ENCODE measurements at places on chromosomes 16 and 17. TPM values are rescaled to one million over a fixed set of nuclear protein-coding genes. Genes with fewer than 3 reads are reported as not detected.

- no peaks in the 10 kb centered on the region for H3K27me3 ChIP-seq
- H3K4me1 ChIP-seq, result peaks cover 9% of the 10 kb centered on the region
- DNase-seq, result no peak
- H3K4me3 ChIP-seq, result no peak overlapping the region
- no peaks in the 10 kb centered on the region for H3K36me3 ChIP-seq
Observed at GRCh38 chr16:88566158-88566557, 4.0 kb upstream of the ZC3H18 start.

DNA sequence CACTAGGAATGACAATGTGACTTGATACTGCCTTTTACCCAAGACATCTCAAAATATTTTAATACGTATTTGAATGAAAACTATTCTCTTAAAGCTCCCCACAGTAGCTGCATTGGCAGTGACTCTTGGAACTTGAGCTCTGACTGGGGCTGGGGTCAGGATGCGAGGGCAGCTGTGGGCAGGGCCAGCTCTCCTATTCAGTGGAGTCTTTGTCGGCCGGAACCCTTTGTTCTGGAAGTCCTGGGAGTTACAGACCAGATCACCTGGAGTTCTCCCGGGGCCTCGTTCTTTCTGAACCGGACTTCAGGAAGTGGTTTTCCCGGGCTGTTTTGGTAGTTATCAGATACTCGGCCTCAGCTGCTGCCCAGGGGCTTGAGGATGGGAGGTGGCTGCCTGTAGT lies 84.9 kb downstream of the NPIPB11 start:
- no peaks in the 10 kb centered on the region for H3K4me1 ChIP-seq
- no peak overlapping the region for H3K27ac ChIP-seq
- H3K27me3 ChIP-seq, result no peaks in the 10 kb centered on the region
- no peak for DNase-seq
- H3K4me3 ChIP-seq, result no peak overlapping the region

DNA sequence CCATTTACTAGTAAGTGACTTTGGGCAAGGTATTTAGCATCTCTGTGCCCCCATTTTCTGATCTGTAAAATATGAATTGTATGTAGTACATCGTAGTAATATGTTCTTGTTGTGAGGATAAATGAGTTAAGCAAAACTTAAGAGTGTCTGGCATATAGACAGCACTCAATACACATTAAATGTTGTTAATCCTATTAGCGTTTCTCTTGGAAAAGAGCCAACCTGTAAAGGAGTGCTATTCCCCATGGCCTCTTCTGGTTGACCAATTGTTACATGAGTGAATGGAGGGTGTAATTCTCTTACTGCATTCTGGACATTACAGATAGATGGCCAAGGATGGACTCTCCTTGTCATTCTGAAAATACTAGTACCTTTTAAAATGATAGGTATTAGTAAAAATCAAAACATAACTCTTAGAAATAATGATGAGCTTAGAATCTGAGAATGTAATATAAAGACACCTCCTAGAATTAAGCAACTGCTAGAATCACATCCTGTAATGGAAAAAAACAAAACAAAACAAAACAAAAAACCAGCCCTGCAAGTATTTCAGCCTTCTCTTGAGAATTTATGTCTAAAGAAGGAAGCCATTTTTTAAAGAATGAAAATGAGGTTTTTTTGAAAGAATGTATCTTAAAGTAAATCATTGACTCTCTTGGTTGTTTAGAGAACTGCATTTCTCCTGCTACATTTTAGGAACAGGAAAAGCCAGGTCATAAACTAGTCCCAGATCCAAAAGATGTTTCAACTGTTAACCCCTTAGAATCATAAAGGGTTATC lies 30.5 kb downstream of the IQCK start:
- H3K4me3 ChIP-seq, result no peak overlapping the region
- H3K4me1 ChIP-seq, result peaks cover 39% of the 10 kb centered on the region
- no peaks in the 10 kb centered on the region for H3K27me3 ChIP-seq
- H3K36me3 ChIP-seq, result no peaks in the 10 kb centered on the region
- no peak for DNase-seq

GRCh38 chr17:64741038-64741641 lies 79.0 kb upstream of the SMURF2 start:
- no peaks in the 10 kb centered on the region for H3K4me1 ChIP-seq
- no peaks in the 10 kb centered on the region for H3K27me3 ChIP-seq
- DNase-seq, result no peak
- H3K4me3 ChIP-seq, result no peak overlapping the region
- H3K36me3 ChIP-seq, result no peaks in the 10 kb centered on the region

GRCh38 chr17:75366432-75366831 lies 39.0 kb downstream of the GRB2 start:
- H3K27me3 ChIP-seq, result no peaks in the 10 kb centered on the region
- DNase-seq, result no peak
- H3K4me1 ChIP-seq, result peaks cover 41% of the 10 kb centered on the region
- no peaks in the 10 kb centered on the region for H3K36me3 ChIP-seq

GRCh38 chr17:60863892-60864707 lies 186.4 kb downstream of the BCAS3 start:
- no peak overlapping the region for H3K4me3 ChIP-seq
- H3K4me1 ChIP-seq, result no peaks in the 10 kb centered on the region
- H3K27me3 ChIP-seq, result no peaks in the 10 kb centered on the region
- no peak overlapping the region for H3K27ac ChIP-seq

DNA sequence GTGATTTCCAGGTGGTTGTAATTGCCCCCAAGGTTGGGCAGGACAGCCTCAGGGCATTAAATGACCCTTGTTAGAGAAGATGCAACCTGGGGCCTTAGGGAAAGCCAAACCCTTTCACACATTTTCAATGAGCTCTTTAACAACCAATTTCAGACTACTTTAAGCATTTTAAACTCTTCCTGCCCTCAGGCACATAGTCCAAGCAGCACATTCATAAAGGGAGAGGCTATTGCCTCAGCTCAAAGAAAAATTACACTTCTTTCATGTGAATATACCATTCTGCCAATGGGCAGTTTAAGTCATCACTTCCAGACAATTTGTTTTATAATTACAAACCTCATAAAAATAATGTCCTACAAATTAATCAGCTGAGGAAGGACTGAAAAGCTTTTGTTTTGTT lies 544.5 kb downstream of the NPIPA7 start:
- H3K4me1 ChIP-seq, result no peaks in the 10 kb centered on the region
- no peak overlapping the region for H3K27ac ChIP-seq
- H3K36me3 ChIP-seq, result no peaks in the 10 kb centered on the region
- no peak for DNase-seq
- no peaks in the 10 kb centered on the region for H3K27me3 ChIP-seq
- no peak overlapping the region for H3K4me3 ChIP-seq

GRCh38 chr16:69089091-69089910 lies 16.2 kb upstream of the HAS3 start:
- no peak overlapping the region for H3K27ac ChIP-seq
- peaks cover 14% of the 10 kb centered on the region for H3K4me1 ChIP-seq
- DNase-seq, result no peak

DNA sequence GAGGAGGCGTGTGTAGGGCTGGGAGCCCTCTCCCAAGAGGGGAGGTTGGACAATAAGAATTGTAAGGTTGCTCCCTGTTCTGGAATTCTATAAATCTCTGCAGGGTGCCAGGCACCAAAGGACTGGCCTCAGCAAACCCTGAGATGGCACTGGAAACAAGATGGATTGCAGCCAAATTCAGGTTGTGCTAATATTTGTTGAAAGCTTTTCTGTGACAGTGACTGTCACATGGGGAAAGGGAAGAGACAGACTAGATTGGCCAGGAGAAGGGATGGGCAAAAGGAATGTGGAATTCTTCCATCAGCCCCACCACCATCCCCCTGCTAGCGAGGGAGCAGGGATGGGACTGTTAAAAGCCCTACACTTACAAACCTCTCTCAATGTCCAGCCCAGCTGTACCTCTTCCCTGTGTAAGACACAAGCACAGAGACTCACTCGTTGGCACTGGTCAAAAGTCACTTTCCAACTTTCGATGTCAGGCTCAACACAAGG lies 62.4 kb downstream of the SOX9 start:
- no peaks in the 10 kb centered on the region for H3K4me1 ChIP-seq
- no peak for DNase-seq
- no peaks in the 10 kb centered on the region for H3K36me3 ChIP-seq
- H3K27me3 ChIP-seq, result no peaks in the 10 kb centered on the region

GRCh38 chr16:71367241-71367976 lies 8.9 kb downstream of the CALB2 start:
- no peaks in the 10 kb centered on the region for H3K36me3 ChIP-seq
- no peaks in the 10 kb centered on the region for H3K4me1 ChIP-seq
- no peak for DNase-seq
- H3K4me3 ChIP-seq, result no peak overlapping the region

GRCh38 chr16:31478956-31479355 lies 4.0 kb upstream of the SLC5A2 start:
- no peak overlapping the region for H3K4me3 ChIP-seq
- DNase-seq, result no peak
- peaks cover 3% of the 10 kb centered on the region for H3K4me1 ChIP-seq
- H3K36me3 ChIP-seq, result no peaks in the 10 kb centered on the region
- no peaks in the 10 kb centered on the region for H3K27me3 ChIP-seq

DNA sequence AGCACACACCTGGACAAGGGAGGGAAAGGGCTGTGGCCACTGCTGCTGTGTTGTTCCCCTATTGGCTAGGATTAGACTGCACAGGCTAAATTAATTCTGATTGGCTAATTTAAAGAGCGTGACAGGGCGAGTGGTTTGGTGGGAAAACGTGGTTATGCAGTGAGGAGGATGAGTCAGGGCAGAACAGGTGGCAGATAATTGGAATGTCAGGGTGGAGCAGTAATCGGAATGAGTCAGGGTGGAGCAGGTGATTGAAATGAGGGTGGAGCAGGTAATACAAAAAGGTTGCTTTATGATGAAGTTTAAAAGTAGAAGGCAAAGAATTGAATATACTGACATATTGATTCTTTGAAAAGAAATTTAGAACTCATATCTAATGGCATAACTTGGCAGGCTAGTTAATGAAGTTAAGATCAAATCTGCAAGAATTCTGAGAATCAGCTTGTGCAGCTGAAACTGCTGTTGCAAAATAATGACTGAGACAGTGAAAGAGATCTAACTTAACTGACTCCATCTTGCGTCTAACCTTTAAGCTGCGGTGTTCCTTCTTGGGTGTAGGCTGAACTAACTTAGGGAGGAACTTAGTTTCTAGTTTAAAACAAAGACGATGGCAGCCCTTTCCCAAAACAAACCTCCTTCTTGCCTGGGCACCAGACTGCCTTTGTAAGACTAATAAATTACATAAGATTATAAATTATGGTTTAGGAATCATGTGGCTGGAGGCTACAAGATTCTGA lies 174.3 kb downstream of the UTP18 start:
- H3K4me3 ChIP-seq, result no peak overlapping the region
- no peaks in the 10 kb centered on the region for H3K36me3 ChIP-seq
- H3K4me1 ChIP-seq, result no peaks in the 10 kb centered on the region
- H3K27ac ChIP-seq, result no peak overlapping the region

- DNase-seq, result no peak
- no peak overlapping the region for H3K27ac ChIP-seq
- H3K36me3 ChIP-seq, result no peaks in the 10 kb centered on the region
- H3K4me3 ChIP-seq, result no peak overlapping the region
- H3K27me3 ChIP-seq, result no peaks in the 10 kb centered on the region
Observed at GRCh38 chr16:78903843-78904242, 696.7 kb downstream of the MAF start.

GRCh38 chr16:4217204-4218131 lies 24.4 kb downstream of the SRL start:
- H3K4me1 ChIP-seq, result no peaks in the 10 kb centered on the region
- no peaks in the 10 kb centered on the region for H3K36me3 ChIP-seq
- no peak for DNase-seq
- H3K27me3 ChIP-seq, result no peaks in the 10 kb centered on the region

DNA sequence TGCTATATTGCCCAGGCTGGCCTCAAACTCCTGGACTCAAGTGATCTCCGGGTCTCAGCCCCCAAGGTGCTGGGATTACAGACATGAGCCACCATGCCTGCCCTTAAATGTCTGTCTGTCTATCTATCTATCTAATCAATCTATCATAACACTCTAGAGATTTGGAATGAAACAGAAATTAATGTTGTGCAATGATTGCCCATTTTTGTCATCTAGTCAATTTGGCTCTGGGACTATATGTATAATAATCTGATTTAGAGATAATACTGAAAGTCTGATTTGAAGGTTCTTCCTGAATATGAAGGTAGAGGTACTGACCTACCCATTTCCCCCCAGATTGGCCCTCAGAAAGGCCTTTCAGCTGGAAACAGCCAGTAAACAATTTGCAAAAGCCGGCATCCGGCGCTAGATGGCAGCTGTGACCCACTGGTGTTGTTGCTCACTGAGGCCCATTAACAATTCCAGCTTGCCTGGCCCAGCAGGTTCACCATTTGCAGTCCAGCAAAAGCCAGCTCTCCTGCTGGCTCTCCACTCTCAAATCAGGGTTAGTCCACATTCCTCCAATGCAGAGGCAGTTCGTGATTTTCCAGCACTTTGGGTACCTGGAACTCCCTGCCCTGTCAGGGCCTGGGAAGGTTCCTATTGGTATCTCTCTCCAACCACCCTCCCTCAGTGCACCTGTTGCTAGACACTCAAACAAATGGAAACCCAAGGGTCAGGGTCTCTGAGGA lies 22.9 kb upstream of the C16orf87 start:
- H3K4me1 ChIP-seq, result peaks cover 7% of the 10 kb centered on the region
- no peak overlapping the region for H3K27ac ChIP-seq
- peak; percentile 72 for DNase-seq
- H3K27me3 ChIP-seq, result no peaks in the 10 kb centered on the region
- H3K4me3 ChIP-seq, result no peak overlapping the region

DNA sequence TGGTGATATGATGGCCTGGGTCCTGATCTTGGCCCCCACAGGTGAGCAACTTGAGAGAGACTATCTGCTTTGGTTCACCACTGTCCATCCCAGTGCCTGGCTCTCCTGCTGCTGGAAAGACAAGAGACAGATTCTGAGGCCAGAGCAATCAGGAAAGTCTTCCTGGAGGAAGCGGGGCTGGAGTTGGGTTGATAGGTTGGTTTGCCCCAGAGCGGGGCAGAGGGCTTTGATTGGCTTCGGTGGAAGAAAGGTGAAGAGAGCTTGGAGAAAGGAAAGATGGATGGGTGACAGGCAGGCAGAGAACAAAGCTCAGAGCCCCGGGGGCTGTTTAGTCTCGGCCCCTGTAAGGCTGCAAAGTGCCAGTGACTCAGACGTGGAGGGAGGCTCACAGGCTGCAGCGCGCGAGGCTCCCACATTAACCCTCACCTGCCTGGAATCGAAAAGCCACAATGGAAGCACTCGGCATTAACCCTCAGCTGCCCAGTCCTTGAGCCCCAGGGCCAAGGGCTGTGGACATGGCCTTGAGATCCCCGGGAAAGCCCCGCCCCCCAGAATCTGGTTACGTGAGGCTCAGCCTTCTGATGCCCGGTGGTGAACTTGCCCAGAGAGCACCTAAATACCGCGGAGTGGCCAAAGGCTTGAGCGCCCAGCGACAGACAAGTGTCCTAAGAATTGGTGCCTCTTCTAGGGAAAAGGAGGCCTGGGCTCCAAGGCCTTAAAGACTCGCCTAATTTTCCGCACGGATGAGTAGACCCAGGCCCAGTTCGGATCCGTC lies 996 bp upstream of the CPNE2 start:
- H3K4me1 ChIP-seq, result no peaks in the 10 kb centered on the region
- H3K4me3 ChIP-seq, result peak overlapping the region; percentile 44
- DNase-seq, result no peak
- no peaks in the 10 kb centered on the region for H3K27me3 ChIP-seq
- H3K36me3 ChIP-seq, result no peaks in the 10 kb centered on the region
- H3K27ac ChIP-seq, result peak overlapping the region; percentile 65

Gene CD7
- total RNA-seq, result 1.1 TPM

Gene ZNF597
- total RNA-seq, result 1.4 TPM

Gene ZNF768
- 21.3 TPM for total RNA-seq

Gene RAB37
- 0.79 TPM for total RNA-seq

Gene FBXL16
- 0.98 TPM for total RNA-seq

Gene FKBP10
- total RNA-seq, result 13.1 TPM

Gene TBC1D3
- not detected for total RNA-seq

Gene TMC8
- total RNA-seq, result 6.0 TPM

Gene POLR2C
- 26.5 TPM for total RNA-seq

Gene OR4D1
- not detected for total RNA-seq

All from pancreas (tissue), 10 donors.